ENCODE measurements at places on chromosomes 12 and 14. TPM values are rescaled to one million over a fixed set of nuclear protein-coding genes. Genes with fewer than 3 reads are reported as not detected.

DNA sequence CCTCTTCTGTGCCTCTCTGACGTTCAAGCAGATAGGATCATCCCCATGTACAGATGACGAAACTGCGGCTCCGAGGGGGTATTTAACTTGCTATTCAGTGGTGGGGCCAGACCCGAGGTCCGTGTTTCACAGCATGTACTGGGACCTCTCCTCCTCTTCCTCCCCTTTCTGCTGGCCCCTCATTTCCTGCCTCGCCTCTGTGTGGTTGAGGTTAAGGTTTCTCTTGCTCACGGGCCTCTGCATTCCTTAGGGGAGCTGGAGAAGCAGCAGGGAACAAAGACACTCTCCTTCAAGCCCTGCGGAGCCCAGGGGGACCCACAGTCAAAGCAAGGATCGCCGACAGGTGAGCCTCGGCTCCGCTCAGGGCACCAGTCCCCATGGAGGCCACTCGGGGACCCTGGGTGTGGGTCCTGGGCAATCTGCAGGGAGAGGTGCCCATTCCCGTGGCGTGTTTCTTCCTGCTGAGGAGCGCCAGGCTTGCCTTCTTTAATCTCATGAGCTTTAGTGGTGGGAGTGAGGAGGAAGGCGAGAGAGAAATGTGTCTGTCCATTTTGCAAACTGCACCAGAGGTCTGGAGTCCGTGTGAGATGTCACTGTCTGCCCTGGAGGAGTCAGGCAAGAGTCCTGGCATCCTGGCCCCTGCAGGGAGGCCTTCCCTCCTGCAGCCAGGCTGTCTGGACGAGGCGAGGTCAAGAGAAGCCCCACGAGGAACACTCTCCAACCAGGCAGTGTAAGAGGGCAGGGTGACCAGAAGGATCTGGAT lies 45.0 kb downstream of the SLC6A12 start:
- H3K4me1 ChIP-seq = no peaks in the 10 kb centered on the region
- H3K27me3 ChIP-seq = no peaks in the 10 kb centered on the region

- no peak for DNase-seq
- H3K27me3 ChIP-seq = no peaks in the 10 kb centered on the region
- H3K36me3 ChIP-seq = peaks cover 3% of the 10 kb centered on the region
- H3K4me1 ChIP-seq = no peaks in the 10 kb centered on the region
- H3K27ac ChIP-seq = no peak overlapping the region
- H3K4me3 ChIP-seq = no peak overlapping the region
Measured at GRCh38 chr12:20555771-20556170, 139.4 kb upstream of the SLCO1C1 start.

- no peaks in the 10 kb centered on the region for H3K27me3 ChIP-seq
- no peak for DNase-seq
- peaks cover 4% of the 10 kb centered on the region for H3K36me3 ChIP-seq
- peaks cover 90% of the 10 kb centered on the region for H3K4me1 ChIP-seq
- peak overlapping the region; percentile 68 for H3K27ac ChIP-seq
Measured at GRCh38 chr14:68965261-68965761, 13.8 kb downstream of the ACTN1 start.

- DNase-seq = no peak
- H3K4me3 ChIP-seq = no peak overlapping the region
- no peaks in the 10 kb centered on the region for H3K4me1 ChIP-seq
Measured at GRCh38 chr14:26992403-26993115, 394.7 kb upstream of the NOVA1 start.

Gene RNASE3
- total RNA-seq = not detected

Gene BEGAIN
- 5.9 TPM for total RNA-seq

- no peaks in the 10 kb centered on the region for H3K27me3 ChIP-seq
- peaks cover 3% of the 10 kb centered on the region for H3K4me1 ChIP-seq
- no peak overlapping the region for H3K27ac ChIP-seq
Measured at GRCh38 chr12:52976574-52977071, 27.7 kb downstream of the KRT18 start.

DNA sequence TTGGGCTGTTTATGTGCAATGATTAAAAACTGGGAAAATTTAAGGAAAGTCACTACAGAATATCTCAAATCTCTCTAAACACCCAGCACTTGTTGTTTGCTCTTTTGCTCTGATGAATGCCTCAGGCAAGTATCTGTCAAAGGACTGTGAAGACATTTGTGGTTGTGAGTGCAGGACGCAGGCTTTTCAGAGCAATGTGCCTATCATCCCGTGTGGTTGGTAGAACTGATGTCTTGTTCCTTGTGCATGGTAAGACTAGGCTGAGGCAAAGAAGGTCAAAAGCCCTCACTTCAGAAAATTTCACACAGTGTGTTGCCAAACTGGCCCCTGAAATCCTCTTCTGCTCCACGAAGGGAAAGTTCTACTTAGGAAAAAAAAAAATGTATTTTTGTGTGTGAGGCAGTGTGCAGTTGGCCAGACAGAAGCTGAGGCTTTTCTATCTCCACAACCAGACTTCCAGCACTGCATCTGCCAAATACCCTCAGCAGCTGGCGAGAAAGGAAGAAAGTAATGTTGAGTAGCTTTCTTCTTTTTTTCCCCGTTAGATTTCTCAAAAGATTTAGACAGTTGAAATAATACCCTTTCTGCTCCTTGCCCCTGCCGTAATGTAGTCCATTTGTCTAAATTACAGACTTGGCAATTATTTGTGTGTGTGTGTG lies 1103.1 kb downstream of the VRK1 start:
- no peaks in the 10 kb centered on the region for H3K27me3 ChIP-seq
- DNase-seq = no peak
- H3K36me3 ChIP-seq = no peaks in the 10 kb centered on the region
- H3K4me3 ChIP-seq = no peak overlapping the region

GRCh38 chr14:92959189-92959531 lies 36.2 kb downstream of the CHGA start:
- peaks cover 19% of the 10 kb centered on the region for H3K36me3 ChIP-seq
- no peak overlapping the region for H3K4me3 ChIP-seq
- H3K27me3 ChIP-seq = no peaks in the 10 kb centered on the region
- no peak for DNase-seq
- H3K4me1 ChIP-seq = no peaks in the 10 kb centered on the region

Gene LRRIQ1
- total RNA-seq = not detected

Gene GNS
- total RNA-seq = 105 TPM

DNA sequence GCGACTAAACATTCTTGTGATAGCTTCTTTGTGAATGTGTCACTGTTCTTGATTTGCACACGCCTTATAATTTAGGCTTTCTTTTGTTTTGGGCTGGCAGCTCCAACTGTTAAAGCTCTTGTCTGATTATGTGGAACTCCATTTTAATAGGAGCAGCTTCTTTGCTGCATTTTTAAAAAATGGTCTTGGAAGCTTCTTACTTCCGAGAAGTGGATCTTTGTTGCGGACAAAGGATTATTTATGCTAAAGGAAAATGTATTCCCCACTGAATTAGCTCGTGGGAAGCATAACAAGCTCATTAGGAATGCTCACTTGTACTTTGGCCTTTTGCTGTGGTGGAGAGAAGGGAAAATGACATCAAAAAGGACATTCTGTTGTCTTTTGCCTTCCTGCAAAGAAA lies 20.0 kb downstream of the GAS2L3 start:
- H3K27ac ChIP-seq = no peak overlapping the region
- H3K4me1 ChIP-seq = no peaks in the 10 kb centered on the region
- no peaks in the 10 kb centered on the region for H3K36me3 ChIP-seq
- no peak overlapping the region for H3K4me3 ChIP-seq
- H3K27me3 ChIP-seq = no peaks in the 10 kb centered on the region
- no peak for DNase-seq

- DNase-seq = no peak
- H3K27me3 ChIP-seq = no peaks in the 10 kb centered on the region
- H3K4me3 ChIP-seq = no peak overlapping the region
Measured at GRCh38 chr12:119749666-119750065, 81.7 kb downstream of the PRKAB1 start.

Gene REC8
- total RNA-seq = 9.6 TPM

GRCh38 chr14:68667313-68667791 lies 125.5 kb downstream of the ZFP36L1 start:
- H3K36me3 ChIP-seq = no peaks in the 10 kb centered on the region
- no peak overlapping the region for H3K4me3 ChIP-seq
- DNase-seq = no peak

- H3K27ac ChIP-seq = peak overlapping the region; percentile 54
- H3K4me3 ChIP-seq = no peak overlapping the region
- no peak for DNase-seq
- no peaks in the 10 kb centered on the region for H3K36me3 ChIP-seq
Measured at GRCh38 chr12:1470051-1470450, 124.3 kb downstream of the FBXL14 start.

Gene STAT6
- total RNA-seq = 188 TPM

Gene SAMD4A
- total RNA-seq = 66.0 TPM

Gene WNT5B
- total RNA-seq = 0.53 TPM

GRCh38 chr12:22971247-22971646 lies 346.3 kb downstream of the ETNK1 start:
- no peaks in the 10 kb centered on the region for H3K36me3 ChIP-seq
- peaks cover 3% of the 10 kb centered on the region for H3K4me1 ChIP-seq
- H3K4me3 ChIP-seq = peak overlapping the region; percentile 9
- H3K27me3 ChIP-seq = no peaks in the 10 kb centered on the region
- no peak for DNase-seq

DNA sequence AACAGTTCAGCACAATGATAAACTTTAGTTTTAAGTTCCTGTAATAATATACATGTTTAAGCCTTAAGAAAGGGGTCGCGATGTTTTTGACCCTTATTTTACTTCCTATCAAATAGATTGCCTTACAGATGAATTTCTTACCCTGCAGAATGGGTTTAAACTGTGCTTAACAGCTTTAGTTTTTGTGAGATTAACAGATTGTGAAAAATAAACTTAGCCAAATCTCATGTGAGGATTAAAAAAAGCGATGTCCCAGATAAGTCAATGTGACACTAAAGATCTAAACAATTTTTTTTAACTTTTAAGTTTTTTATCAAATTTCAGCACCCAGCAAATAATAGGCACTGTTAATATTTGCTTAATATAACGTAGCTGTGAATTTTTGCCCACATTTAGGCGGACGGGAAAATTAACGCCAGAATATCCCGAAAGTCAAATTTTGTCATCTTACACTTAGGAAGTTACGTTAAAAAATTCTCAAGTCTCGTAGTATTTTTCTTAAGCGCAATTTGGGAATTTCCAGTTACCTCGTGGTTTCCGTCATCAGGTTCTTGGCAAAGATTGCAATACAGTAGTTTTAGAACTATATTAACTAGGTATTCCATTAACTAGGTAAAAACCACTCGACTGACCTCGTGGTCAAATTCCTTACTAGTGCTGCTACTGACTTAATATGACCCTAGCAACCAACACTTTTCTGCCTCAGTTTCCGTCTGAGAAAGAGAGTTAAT lies 1.2 kb downstream of the HNRNPC start:
- H3K27me3 ChIP-seq = no peaks in the 10 kb centered on the region
- H3K27ac ChIP-seq = peak overlapping the region; percentile 96
- H3K36me3 ChIP-seq = peaks cover 17% of the 10 kb centered on the region

Gene CFAP54
- not detected for total RNA-seq

Gene CCDC197
- not detected for total RNA-seq

Gene NCKAP5L
- 33.4 TPM for total RNA-seq

DNA sequence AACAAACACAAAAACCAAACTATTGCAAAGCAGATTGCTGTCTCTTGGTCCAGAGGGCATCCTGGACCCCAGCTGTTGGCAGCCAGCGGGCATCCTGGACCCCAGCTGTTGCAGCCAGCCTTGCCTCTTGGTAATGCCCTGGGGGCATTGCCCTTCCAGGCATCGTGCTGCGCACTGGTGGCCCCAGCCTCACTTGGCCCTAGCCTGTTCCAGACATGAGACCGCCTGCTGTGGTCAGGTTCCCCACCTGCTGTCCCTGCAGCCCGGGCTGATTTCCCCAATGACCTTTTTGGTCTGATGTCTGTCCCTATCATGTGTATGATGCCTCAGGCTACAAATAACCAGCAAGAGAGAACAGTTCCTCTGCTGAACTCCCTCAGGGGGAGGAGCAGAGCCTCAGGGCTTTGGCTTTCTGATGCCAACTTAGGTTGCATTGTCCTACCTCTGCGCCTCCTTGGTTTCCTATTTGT lies 20.8 kb downstream of the MLXIP start:
- H3K27ac ChIP-seq = peak overlapping the region; percentile 73
- H3K27me3 ChIP-seq = no peaks in the 10 kb centered on the region
- peaks cover 8% of the 10 kb centered on the region for H3K4me1 ChIP-seq
- no peak overlapping the region for H3K4me3 ChIP-seq

Gene DBX2
- not detected for total RNA-seq

Gene P2RX2
- total RNA-seq = not detected

GRCh38 chr12:93039062-93039461 lies 110.0 kb upstream of the EEA1 start:
- no peaks in the 10 kb centered on the region for H3K4me1 ChIP-seq
- H3K27me3 ChIP-seq = no peaks in the 10 kb centered on the region
- no peak for DNase-seq
- H3K36me3 ChIP-seq = no peaks in the 10 kb centered on the region
- H3K27ac ChIP-seq = no peak overlapping the region

GRCh38 chr12:6335451-6336078 lies 6.3 kb downstream of the TNFRSF1A start:
- peaks cover 52% of the 10 kb centered on the region for H3K4me1 ChIP-seq
- peak overlapping the region; percentile 93 for H3K4me3 ChIP-seq
- DNase-seq = peak; percentile 94
- H3K36me3 ChIP-seq = peaks cover 43% of the 10 kb centered on the region
- H3K27ac ChIP-seq = peak overlapping the region; percentile 97
- H3K27me3 ChIP-seq = no peaks in the 10 kb centered on the region

GRCh38 chr12:115312901-115313300 lies 628.9 kb upstream of the TBX3 start:
- H3K36me3 ChIP-seq = no peaks in the 10 kb centered on the region
- H3K4me3 ChIP-seq = no peak overlapping the region
- H3K27ac ChIP-seq = no peak overlapping the region
- no peaks in the 10 kb centered on the region for H3K27me3 ChIP-seq
- H3K4me1 ChIP-seq = no peaks in the 10 kb centered on the region
- DNase-seq = no peak

GRCh38 chr12:47870175-47870781 lies 34.5 kb downstream of the VDR start:
- no peaks in the 10 kb centered on the region for H3K27me3 ChIP-seq
- H3K27ac ChIP-seq = no peak overlapping the region
- DNase-seq = peak; percentile 69
- no peak overlapping the region for H3K4me3 ChIP-seq

DNA sequence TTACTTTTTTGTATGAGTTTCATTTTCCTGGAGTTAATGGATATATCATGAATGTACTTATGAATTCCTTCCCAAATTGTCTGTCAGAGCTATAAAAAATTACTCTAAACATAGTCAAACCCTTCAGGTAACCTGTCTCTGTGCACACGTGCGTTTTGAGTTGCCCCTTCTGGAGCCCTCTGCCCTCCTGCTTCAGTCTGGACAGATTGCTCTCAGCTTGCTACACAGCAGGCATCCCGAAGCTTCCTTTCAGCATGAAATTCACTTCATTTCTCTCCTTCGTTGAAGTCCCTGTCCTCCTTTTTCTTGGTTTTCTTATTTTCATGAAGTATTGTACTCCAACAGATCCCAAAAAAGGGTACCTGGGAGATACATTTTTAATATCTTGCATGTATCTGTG lies 47.3 kb downstream of the FNTB start:
- no peaks in the 10 kb centered on the region for H3K27me3 ChIP-seq
- H3K4me1 ChIP-seq = no peaks in the 10 kb centered on the region
- no peak overlapping the region for H3K27ac ChIP-seq
- peaks cover 26% of the 10 kb centered on the region for H3K36me3 ChIP-seq

Gene DNAI7
- total RNA-seq = not detected

Gene RAD9B
- total RNA-seq = not detected

Gene KIF21A
- total RNA-seq = 1.3 TPM

Gene KRT8
- total RNA-seq = 54.3 TPM

All from ascending aorta (tissue), 2 donors.